ENCODE measurements at places on chromosomes 7 and 10. TPM values are rescaled to one million over a fixed set of nuclear protein-coding genes. Genes with fewer than 3 reads are reported as not detected.

DNA sequence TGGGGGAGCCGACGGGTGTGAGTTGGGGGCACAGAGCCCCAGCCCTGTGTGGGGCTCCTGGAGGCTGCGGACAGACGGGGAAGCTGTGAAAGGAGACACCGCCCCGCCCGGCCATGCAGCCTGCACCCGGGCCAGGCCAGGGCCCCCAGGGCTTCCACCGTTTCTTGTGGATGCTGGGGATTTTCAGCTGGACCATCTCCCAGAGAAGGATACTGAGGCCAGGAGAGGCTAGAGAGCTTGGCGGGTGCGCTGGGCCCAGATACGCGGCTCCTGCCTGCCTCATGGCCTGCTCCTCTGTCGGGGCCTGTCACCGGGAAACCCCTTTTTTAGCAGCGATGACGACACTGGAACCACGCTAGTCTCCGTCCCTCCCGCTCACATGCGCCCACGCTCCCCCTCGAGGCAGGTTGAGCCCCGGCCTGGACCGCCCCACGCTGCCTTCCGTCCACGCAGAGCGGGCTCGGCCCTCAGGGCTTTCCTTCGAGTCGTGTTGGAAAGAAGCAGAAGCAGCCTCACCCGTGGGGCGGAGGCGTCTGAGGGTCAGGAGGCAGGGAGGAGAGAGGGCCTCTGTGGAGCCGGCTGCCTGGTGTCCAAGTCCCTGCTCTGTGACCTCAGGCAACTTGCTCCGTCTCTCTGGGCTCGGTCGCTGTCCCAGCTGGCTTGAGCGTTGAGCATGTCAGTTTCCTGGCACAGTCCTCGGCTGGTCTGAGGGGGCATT lies 11.7 kb downstream of the TMEM184A start:
- DNase-seq: no peak

The TAS2R3 gene
- 0.69 TPM for total RNA-seq

DNA sequence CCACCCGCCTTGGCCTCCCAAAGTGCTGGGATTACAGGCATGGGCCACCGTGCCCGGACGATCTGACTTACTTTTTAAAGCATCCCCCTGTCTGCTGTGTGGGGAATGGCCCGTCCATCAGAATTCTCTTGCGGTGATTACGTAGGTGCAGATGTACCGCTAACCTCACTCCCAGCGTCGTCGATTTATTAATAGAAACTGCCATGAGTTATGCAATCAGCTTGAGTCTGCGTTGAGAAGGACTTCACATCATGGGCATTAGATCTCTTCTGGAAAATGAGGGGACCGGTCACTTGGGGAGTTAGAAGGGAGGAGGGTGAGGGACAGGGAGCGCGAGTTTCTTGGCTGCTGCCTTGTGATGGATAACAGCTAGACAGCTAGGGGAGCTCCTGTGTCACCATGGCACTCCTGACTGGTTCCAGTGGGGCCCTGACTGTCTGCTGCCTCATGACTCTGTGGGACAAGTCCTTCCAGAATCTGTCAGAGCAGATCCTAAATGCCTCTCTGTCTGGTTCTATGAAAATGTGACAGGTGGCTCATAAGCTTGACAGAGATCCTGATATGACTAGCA lies 35.2 kb downstream of the POR start:
- DNase-seq: no peak

The VSIR gene
- 0.04 TPM for total RNA-seq

- DNase-seq: no peak
Measured at GRCh38 chr10:116848032-116848943, 1.0 kb upstream of the ENO4 start.

DNA sequence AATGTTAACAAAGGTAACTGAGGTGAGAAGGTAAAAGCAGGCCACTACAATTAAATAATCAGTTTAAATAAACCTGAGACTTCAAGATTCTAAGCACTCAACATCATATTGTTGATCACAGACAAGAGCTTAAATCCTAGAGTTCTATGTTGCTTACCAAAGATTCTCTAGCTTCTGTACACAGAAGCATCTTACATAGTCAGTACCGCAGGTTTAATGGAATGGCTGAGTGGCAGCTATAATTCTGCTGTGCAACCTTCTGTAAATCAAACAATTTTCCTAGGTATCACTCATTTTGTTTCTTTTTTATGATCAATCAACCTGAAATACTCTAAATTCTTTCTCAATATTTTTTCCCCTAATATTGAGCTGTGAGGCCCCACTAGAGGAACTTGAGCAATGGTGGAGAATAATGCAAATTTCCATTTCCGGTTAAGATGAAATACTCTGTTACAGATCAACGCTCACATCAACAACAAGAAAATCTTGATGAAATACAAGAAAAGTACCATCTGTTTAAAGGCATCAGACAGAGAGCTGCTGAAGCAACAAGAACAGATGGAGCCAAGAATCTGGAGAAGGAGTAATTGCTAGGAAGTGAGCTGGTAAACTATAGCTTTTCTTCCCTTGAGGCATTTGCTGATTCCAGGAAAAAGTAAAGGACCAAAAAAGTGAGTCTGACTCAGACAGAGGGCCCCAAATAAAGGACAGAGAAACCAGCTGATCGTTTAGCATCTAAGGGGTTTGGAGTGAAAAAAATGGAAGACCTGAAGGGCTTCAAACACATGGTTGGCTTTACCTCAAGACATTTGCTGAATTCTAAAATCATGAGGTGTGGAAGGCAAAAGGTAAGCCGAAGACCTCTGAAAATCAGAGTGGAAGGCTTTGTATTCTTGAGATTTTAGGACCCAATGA lies 22.6 kb downstream of the PNPLA8 start:
- no peak for DNase-seq

DNA sequence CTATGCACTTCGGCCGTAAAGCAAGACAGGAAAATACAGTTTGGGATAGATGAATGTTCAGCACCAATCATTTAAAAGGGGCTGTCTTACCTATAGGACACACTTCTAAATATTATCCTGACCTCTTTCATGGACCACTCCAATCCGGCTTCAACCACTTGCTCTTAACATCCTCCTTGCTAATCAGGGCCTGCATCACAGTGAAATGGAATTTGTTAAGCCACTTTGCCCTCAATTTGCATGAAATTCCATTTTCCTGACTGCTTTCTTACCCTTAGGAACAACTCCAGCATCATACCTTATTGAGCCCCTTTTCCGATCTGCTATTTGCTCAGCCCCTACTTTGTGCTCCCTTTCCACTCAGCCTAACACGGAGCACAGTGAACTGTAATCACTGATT lies 667.3 kb downstream of the PHTF2 start:
- no peak for DNase-seq

DNA sequence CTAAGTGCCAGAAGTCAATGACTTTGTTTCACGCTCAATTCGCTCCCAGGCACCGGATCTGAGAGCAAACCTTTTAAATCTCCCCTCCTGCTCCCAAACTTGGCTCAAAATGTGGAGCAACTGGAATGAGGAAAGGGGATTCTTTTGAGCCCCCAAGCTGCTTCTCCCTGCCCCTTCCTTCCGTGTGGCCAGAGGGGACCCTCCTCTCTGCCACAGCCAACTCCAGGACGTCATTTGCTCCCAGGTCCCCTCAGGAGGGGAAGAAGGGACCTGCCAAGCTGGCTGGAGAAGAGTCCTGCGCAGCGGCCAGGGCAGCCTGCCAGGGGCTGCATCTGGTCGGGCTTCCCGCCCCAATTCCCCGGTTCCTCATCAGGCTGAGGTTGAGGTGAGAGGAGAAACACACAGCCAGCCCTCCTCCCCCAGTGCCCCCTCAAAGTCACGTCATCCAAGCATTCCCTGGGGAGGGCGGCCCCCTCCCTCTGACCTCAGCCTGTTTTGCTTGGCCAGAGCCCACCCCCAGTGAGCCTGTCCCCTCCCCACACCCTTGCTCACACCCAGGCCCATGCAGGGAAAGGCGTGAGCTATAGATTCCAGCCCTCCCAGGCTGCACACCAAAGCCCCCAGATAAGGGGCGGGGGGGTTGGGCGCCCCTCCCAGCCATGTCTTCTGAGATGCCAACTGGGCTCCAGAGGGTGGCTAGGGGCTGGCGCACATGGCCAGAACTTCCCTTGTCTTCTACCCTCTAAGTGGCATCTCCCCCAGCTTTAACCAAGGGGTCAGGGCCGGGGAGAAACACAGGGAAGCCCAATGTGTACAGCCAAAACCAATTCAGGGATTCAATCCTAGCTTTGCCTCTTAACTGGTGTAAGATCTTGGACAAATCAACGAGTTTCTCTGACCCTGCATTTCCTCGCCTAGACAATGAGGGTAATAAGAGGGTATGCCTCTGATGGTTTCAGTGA lies 35.0 kb downstream of the SH3PXD2A start:
- DNase-seq: no peak

- peak; percentile 96 for DNase-seq
Measured at GRCh38 chr10:101782811-101783735, at the start of gene NPM3. NPM3 (minus strand) TSS chr10:101783446; CDS start chr10:101783390, 56 bp downstream.

GRCh38 chr7:4675771-4676367 lies 6.2 kb upstream of the FOXK1 start:
- no peak for DNase-seq

GRCh38 chr7:110187877-110188554 lies 902.9 kb upstream of the LRRN3 start:
- DNase-seq: no peak

The TMEM72 gene
- total RNA-seq: not detected

GRCh38 chr10:113099431-113100183 lies 149.6 kb downstream of the TCF7L2 start:
- no peak for DNase-seq

- no peak for DNase-seq
Measured at GRCh38 chr7:94183289-94183749, 179.2 kb upstream of the BET1 start.

DNA sequence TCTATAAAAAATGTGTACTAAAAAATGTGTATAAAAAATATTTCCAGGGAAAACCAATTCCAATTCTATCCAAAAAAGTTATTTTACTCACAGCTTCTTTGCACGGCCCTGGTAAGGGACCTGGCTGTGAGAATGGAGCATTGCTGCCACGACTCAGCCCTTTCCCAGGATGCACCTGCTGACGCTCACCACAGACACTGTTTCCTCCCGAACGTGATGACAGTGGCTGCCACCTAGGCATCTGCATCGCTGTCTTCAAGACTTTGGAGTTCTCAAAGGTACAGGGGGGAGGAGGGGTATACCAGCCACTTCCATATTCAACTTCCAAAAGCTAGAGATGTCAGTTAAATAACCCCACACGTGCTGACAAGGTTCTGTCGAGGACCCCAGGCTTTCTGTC lies 23.9 kb upstream of the PTPRN2 start:
- DNase-seq: no peak

GRCh38 chr10:12685261-12686058 lies 316.1 kb downstream of the CCDC3 start:
- DNase-seq: no peak

DNA sequence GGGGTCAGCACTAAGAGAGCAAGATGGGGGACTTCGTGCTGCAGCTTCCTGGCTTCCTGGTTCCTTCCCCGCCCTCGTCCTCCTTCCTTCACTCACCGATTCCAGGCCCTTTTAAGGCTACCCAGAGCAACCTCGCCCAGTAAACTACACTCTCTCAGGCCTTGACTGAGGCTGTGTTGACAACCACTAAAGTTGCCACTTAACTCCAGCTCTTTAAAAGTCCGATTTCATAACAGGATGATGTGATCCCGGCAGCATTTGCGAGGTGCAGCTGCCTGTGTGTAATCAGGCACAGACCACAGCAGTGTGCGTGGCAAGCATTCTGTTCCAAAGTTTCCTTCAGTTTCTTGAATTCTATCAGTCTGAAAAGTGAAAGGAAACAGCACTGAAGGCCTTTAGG lies 110.6 kb downstream of the RAB11FIP2 start:
- no peak for DNase-seq

The TCAF2 gene
- total RNA-seq: 0.07 TPM

The GIMAP7 gene
- not detected for total RNA-seq

DNA sequence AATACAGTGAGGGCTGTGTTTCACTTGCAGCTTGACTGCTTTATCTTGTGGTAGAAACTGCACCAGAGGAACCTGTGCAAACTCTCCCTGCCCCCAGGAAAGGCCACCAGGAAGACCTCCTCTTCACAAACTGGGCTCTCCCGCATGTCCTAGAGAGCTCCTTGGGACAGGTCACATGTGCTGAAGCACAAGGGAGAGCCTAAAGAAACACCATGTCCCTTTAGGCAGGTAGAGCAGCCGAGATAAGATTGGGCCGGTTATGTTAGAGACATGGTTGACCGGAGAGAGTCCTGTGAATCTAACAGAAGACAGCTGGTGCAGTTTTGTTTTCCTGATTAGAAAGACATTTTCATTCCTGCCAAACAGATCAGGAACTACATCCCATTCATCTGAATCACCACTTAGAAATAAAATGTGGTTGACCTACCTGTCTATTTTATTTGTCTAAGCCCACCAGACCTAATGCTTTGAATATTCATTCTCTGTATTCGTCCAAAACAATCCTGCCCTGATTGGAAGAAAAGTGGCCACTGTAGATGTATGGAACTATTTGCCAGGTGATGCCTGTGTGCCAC lies 224.1 kb downstream of the GLI3 start:
- no peak for DNase-seq

The EBLN1 gene
- total RNA-seq: not detected

DNA sequence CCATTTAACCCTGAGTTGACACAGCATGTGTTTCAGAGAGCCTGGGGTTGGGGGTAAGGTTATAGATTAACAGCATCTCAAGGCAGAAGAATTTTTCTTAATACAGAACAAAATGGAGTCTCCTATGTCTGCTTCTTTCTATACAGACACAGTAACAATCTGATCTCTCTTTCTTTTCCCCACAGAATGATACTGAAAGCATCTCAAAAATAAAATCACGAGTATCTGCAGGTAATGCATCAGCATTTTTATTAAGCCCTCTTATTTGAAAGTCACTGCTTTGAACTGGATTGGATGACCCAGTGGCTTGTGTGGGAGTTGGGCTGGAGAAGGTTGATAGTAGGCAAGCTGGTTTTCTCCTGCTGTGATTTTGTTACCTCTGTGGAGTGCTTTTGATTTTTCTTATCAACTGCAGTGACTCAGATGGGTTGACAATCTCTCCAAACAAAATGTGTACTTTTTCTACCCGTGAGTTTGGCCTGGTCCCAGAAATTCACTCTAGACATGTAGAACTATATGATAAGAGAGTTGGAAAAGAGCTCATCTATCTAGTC lies 253.5 kb upstream of the PRKCQ start:
- DNase-seq: no peak

DNA sequence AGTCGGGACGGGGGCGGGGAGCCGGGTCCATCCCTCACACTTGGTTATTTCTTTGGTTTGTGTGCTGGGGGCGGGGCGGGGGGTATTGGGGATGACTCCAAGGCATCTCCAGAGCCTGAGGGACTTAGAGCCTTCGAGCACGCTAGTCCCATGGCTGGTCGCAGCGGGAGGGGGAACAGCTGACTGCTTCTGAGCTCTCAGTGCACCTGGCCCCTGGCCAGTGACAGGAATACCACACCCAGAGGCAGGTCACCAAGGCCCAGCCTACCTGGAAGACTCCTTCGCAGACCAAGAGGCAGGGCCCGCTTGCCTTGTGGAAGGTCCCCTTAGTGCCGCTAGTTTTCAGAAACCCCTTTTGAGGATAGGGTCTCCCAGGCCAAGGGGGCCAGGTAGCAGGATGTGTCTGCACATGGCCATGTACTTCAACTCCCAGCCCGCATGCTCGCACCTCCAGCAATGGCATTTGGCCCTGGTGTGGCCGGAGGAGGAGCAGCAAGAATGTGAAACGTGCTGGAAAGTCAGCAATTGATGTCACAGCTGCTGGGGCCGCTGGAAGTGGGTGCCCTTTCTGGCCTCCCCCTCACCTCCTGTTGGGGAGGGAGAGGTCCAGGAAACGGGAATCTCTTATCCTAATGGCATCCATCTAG lies 40.3 kb downstream of the AGAP3 start:
- DNase-seq: peak; percentile 83

The SPDYE1 gene
- not detected for total RNA-seq

GRCh38 chr7:55992346-55992745 lies 28.0 kb downstream of the NIPSNAP2 start:
- DNase-seq: no peak

The UNCX gene
- not detected for total RNA-seq

GRCh38 chr7:140358024-140358411 lies 40.3 kb downstream of the SLC37A3 start:
- DNase-seq: no peak

All from H7 (cell line).